ENCODE measurements at places on chromosomes 7 and 10. TPM values are rescaled to one million over a fixed set of nuclear protein-coding genes. Genes with fewer than 3 reads are reported as not detected.

Gene SFXN2
- total RNA-seq = 2.5 TPM

Gene RNF32
- 0.45 TPM for total RNA-seq

Gene NACAD
- total RNA-seq = 3.6 TPM

Gene EN2
- not detected for total RNA-seq

Gene LRMDA
- total RNA-seq = 0.45 TPM

Gene DRGX
- total RNA-seq = not detected

Gene ECHS1
- total RNA-seq = 105 TPM

Gene PKD1L1
- under 0.01 TPM for total RNA-seq

Gene MALRD1
- 0.17 TPM for total RNA-seq
